CD8-positive, alpha-beta memory T cell (primary cell): ENCODE measurements at places on chromosomes 11 and 22.

DNA sequence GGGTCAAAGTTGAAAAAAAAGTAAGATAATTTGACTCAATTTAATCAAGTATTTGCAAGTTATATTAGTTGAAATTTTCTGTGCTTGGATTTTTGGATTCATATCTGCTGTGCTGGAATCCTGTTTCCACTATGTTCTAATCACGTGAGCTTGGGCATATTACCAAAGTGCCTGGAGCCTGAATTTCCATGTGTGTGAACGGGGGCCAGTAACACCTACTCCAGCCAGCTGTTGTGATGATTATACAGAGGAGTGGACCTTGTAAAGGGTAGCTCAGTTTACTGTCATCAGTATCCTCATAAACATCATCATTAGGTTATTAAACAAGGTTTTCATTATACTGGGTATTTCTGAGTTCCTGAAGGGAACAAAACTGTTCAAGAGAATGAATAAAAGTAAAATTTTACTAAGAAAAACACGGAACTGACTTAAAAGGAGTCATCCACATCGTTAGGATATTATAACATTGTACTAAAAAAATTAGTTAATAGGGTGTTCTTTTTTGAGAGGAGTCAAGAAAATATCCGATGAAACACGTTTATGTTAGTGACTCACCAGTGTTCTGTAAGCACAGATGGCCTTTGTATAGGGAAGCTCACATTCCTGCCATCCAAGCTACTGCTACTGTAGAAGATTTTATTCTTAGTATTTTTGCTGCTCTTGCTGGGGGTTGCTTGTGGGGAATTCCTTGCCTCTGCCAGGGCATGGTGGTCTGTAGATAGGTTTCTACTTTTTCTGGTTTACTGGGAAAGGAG, 144.1 kb downstream of the ARHGAP42 start:
- no peak for DNase-seq

- DNase-seq: no peak
These were observed 25.7 kb downstream of the DRD4 start for GRCh38 chr11:662689-663274.

- no peak for DNase-seq
These were observed 64.0 kb downstream of the SLC22A12 start for GRCh38 chr11:64654958-64655541.

DNA sequence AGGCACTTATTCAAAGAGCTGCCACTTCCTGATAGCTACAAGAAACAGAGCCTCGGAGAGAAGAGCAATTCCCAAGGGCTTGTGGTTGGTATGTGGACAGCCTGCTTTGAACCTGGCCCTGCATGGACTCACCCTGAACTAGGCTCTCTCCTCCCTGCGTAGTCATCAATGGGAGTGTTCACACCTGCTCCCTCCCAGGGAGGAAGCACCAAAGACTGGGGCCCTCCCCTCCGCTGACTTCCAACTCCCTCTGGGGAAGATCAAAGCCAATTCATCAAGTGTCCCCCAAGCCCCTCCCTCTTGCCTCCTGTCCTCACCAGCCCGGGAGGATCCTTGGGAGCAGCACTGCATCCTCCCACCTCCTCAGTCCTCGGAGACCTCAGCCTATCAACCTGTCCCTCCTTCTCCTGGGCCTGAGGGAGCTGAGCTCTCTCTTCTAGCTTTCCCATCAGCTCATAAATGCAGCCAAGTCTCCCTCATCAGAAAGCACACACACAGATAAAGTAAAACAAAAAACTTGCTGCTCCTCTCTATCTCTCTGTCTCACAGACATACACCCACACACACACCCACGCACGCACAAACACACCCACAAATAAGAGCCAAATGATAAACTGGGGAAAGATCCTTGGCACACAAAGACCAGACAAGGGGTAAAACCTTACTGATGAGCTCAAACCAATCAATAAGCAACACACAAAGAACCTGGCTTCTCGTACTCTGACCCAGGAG, 3.3 kb downstream of the A4GALT start:
- DNase-seq: no peak

DNA sequence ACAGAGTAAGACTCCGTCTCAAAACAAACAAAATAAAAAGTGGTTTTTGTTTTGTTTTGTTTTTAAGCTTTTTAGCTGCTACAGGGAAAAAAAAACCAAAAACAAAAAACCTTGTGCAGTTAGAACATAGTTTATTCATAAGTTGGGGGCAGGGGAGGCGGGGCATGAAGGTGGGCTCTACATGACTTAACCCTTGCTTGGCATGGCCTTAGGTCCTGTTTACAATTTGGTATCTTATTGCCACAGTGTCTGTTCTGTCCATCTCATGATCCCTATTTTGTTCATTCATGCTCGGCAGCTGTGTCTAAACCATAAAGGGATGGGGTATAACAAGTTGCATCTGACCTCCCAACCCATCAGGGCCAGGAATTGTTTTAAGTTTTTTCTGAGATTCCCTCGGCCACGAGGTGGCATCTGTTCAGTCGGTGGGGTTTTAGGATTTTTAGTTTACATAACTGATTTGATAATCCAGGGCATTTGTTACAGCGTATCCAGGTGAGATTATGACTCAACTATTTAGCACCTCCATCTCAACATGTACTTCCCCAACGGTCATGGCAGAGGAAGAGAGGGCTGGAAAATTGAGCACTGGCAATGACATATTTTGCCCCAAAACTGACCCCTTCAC, 6.9 kb downstream of the AP5B1 start:
- no peak for DNase-seq
